ENCODE measurements at places on chromosomes 16 and 17. TPM values are rescaled to one million over a fixed set of nuclear protein-coding genes. Genes with fewer than 3 reads are reported as not detected.

SMIM36 gene
- not detected for total RNA-seq

HOXB8 gene
- 0.14 TPM for total RNA-seq

OTOP3 gene
- total RNA-seq, result not detected

KRT13 gene
- not detected for total RNA-seq

PPY gene
- not detected for total RNA-seq
